ENCODE measurements at places on chromosomes 1 and 21.

DNA sequence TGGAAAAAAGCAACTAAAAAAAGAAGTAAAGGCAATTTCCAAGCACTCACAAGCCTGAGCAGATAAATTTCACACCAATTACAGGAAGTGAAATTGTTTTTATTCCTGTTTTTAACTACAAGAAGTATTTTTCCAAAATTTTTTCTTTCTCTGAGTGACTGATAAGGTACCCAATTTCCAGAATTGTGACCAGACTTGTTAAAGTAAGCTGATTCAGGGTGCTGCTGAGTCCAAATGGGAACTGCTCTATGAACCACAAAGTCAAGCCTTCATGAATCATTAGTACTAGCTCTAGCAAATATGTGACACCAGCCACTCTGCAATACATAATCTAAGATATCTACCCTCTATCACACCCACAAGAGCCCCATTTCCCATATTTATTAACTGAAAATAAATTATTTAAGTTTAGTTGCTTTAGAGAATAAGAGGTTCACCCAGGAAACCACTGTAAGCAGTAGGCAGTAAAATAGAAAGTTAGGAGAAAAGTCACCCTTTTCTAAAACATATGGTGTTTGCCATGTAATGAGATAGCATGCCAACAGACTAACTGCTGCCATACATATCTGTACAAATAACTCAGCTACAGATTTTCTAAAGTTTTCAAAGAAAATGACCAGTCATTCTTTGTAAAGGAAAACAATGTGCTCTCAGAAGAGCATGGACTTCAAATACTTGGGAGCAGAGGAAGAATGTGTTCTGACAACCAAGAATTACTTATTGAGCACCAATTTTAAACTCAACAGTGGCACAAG is 43.1 kb upstream of the TNFSF18 start:
- DNase-seq: peak; percentile 43

- DNase-seq: no peak
Measured at GRCh38 chr1:2019571-2020309, 595 bp downstream of the GABRD start.

DNA sequence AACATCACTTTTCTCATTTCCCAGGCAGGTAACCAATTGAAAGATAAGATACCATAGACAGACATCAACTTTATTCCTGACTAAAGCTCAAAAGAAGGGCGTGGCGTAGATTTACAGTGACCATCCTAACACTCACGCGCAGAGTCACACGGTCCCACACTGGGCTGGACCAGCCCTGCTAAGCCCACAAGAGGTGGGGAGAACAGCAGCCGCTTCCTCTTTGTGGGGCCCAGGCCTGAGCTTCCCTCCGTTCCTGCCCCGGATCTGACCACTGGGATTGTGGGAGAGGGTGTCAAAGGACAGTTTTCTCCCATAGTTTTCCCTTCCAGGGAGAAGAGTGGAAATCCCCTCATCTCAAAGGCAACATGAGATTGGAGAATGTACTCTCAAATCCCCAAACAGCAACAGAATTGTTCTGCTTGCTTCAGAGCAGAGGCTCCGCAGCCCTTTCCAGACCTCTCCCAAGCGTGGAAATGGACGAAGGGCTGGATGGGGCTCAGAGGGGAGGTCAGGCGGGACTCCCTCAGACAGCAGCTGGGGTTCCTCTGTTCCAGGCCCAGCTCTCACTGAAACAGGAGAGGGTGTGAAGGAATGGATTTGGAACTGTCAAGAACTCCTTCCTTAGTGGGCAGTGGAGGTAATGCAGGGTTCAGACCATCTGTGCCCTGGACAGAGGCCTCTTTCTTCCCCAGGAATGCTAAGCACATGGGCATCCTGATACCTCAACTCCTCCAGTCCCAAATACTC is 33.7 kb downstream of the L1TD1 start:
- DNase-seq: no peak

GRCh38 chr1:50531601-50532000 is 108.4 kb upstream of the DMRTA2 start:
- no peak for DNase-seq

GRCh38 chr1:41427916-41428737 is 56.4 kb downstream of the EDN2 start:
- DNase-seq: no peak

- DNase-seq: no peak
Measured at GRCh38 chr1:234582186-234582585, 27.8 kb downstream of the IRF2BP2 start.

Data from mammary epithelial cell (primary cell).